ENCODE measurements at places on chromosomes 4 and X. TPM values are rescaled to one million over a fixed set of nuclear protein-coding genes. Genes with fewer than 3 reads are reported as not detected.

GRCh38 chrX:119502727-119503483 lies 34.7 kb downstream of the SLC25A5 start:
- H3K27me3 ChIP-seq: no peaks in the 10 kb centered on the region
- DNase-seq: peak; percentile 41

DNA sequence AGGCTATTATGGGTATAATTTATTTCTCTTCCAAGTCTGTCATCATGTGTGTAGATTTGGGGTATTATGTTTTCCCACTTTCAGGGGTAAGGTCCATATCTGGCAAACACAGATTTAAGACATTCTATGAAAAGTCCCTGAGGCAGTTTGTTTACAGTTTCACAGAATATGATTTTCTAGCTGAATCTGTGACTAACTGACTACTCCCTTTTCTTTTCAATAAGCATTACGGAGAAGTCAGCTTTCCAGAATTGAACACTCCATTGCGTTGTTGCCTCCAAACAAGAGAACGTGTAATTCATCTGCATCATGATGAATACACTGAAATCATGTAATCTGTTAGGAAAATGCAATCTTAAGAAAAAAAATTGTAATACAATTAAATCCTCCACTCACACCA lies 226.7 kb upstream of the SFRP2 start:
- no peaks in the 10 kb centered on the region for H3K36me3 ChIP-seq
- H3K4me3 ChIP-seq: no peak overlapping the region
- no peak overlapping the region for H3K27ac ChIP-seq
- no peak for DNase-seq

GRCh38 chrX:40964008-40964407 lies 121.2 kb upstream of the USP9X start:
- H3K27ac ChIP-seq: no peak overlapping the region
- no peak for DNase-seq
- no peaks in the 10 kb centered on the region for H3K4me1 ChIP-seq
- no peaks in the 10 kb centered on the region for H3K36me3 ChIP-seq

- H3K4me1 ChIP-seq: no peaks in the 10 kb centered on the region
- no peaks in the 10 kb centered on the region for H3K27me3 ChIP-seq
- H3K27ac ChIP-seq: no peak overlapping the region
- DNase-seq: no peak
- H3K36me3 ChIP-seq: no peaks in the 10 kb centered on the region
- no peak overlapping the region for H3K4me3 ChIP-seq
Observed at GRCh38 chr4:162162672-162163071, 1.1 kb downstream of the FSTL5 start.

GRCh38 chr4:55509266-55509665 lies 37.4 kb downstream of the CLOCK start:
- H3K27me3 ChIP-seq: no peaks in the 10 kb centered on the region
- H3K36me3 ChIP-seq: no peaks in the 10 kb centered on the region
- DNase-seq: no peak
- no peaks in the 10 kb centered on the region for H3K4me1 ChIP-seq

GRCh38 chr4:8120501-8120900 lies 38.1 kb downstream of the ABLIM2 start:
- no peaks in the 10 kb centered on the region for H3K4me1 ChIP-seq
- H3K27me3 ChIP-seq: no peaks in the 10 kb centered on the region
- no peak for DNase-seq

GRCh38 chr4:128940971-128941370 lies 131.5 kb downstream of the JADE1 start:
- H3K4me3 ChIP-seq: no peak overlapping the region
- H3K4me1 ChIP-seq: no peaks in the 10 kb centered on the region
- H3K27ac ChIP-seq: no peak overlapping the region
- no peaks in the 10 kb centered on the region for H3K36me3 ChIP-seq
- no peaks in the 10 kb centered on the region for H3K27me3 ChIP-seq
- DNase-seq: no peak

- H3K4me3 ChIP-seq: no peak overlapping the region
- H3K27ac ChIP-seq: peak overlapping the region; percentile 38
- H3K27me3 ChIP-seq: peaks cover 20% of the 10 kb centered on the region
- no peak for DNase-seq
- H3K4me1 ChIP-seq: no peaks in the 10 kb centered on the region
Observed at GRCh38 chr4:108171339-108172230, 2.9 kb upstream of the LEF1 start.

- H3K4me1 ChIP-seq: no peaks in the 10 kb centered on the region
- H3K27ac ChIP-seq: no peak overlapping the region
- DNase-seq: no peak
- H3K36me3 ChIP-seq: no peaks in the 10 kb centered on the region
- no peaks in the 10 kb centered on the region for H3K27me3 ChIP-seq
Observed at GRCh38 chrX:66191563-66191962, 27.5 kb downstream of the HEPH start.

GRCh38 chrX:150694738-150695410 lies 1.7 kb downstream of the MTMR1 start:
- H3K36me3 ChIP-seq: no peaks in the 10 kb centered on the region
- DNase-seq: no peak
- H3K27ac ChIP-seq: peak overlapping the region; percentile 83
- H3K4me1 ChIP-seq: no peaks in the 10 kb centered on the region

- H3K4me3 ChIP-seq: no peak overlapping the region
- H3K27ac ChIP-seq: no peak overlapping the region
- H3K4me1 ChIP-seq: peaks cover 7% of the 10 kb centered on the region
- H3K36me3 ChIP-seq: no peaks in the 10 kb centered on the region
- DNase-seq: peak; percentile 35
Observed at GRCh38 chr4:78951862-78952472, 12.7 kb upstream of the PAQR3 start.

DNA sequence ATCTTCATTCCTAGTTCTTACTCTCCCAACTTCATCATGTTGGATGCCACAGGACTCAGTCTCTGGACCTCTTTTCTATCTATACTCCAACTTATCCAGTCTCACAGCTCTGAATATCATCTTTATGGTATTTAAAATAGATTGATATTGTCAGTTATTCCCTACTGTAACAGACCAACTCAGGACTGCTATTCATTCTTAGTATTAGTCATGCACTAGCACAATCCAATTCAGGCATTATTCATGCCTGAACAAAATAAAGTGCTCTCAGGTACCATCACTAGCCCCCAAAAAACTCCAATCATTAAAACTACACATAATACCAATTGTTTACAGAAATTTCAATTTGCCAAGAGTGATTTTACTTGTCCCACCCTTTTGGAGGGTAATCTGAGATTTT lies 37.7 kb downstream of the FRYL start:
- H3K27ac ChIP-seq: no peak overlapping the region
- no peaks in the 10 kb centered on the region for H3K4me1 ChIP-seq
- H3K36me3 ChIP-seq: no peaks in the 10 kb centered on the region
- no peak for DNase-seq
- H3K4me3 ChIP-seq: no peak overlapping the region
- H3K27me3 ChIP-seq: no peaks in the 10 kb centered on the region

DNA sequence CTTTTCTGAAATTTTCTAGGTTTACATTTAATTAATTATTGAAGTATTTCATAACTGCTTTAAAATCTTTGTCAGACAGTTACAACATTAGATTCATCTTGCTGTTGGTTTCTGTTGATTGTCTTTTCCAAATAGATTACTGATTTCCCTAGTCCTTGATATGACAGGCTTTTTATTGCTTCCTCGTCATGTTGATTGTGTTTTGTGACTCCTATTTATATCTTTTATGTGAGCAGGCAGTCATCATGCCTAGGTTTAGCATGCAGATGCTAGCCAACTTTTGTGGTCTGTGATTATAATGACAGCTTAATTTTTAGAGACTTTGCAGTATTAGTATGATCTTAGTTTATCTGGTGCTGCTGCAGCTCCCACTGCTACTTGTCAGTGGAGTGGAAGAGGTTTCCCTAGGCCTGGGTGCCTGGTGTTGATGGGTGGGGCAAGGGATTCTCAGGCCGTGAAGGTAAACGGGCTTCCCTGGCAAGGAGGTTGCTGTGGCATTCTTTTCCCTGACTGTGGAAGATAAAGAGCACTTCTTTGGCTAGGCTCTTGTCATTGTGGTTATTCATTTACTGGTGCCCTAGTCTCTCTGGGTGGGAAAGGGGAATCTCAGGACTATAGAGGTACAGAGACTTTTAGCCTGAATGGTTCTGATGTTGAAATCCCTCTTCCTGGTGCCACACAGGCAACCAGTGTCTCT lies 65.7 kb downstream of the SERPINA7 start:
- H3K4me1 ChIP-seq: no peaks in the 10 kb centered on the region
- no peak overlapping the region for H3K4me3 ChIP-seq
- H3K27ac ChIP-seq: no peak overlapping the region
- no peaks in the 10 kb centered on the region for H3K27me3 ChIP-seq

GRCh38 chr4:72531768-72532290 lies 37.2 kb downstream of the ADAMTS3 start:
- no peak overlapping the region for H3K27ac ChIP-seq
- H3K36me3 ChIP-seq: no peaks in the 10 kb centered on the region
- DNase-seq: no peak
- H3K4me1 ChIP-seq: no peaks in the 10 kb centered on the region
- no peaks in the 10 kb centered on the region for H3K27me3 ChIP-seq
- H3K4me3 ChIP-seq: no peak overlapping the region

Gene MAGEB2
- total RNA-seq: not detected

Gene RGN
- total RNA-seq: 3.6 TPM

Gene MAGEE2
- not detected for total RNA-seq

Gene CXCL1
- total RNA-seq: 0.74 TPM

Gene GASK1B
- total RNA-seq: 27.3 TPM

Gene LRIT3
- 0.11 TPM for total RNA-seq

Gene TEX13C
- 2.2 TPM for total RNA-seq

Gene SSX4
- 0.91 TPM for total RNA-seq

Gene GAB1
- 13.7 TPM for total RNA-seq

Data from prostate gland (tissue), 2 donors.